Fibroblast of skin of left biceps (primary cell): ENCODE measurements at places on chromosomes 12 and 14.
A peak's percentile ranks its signal among the peaks of the same experiment; 100 is the strongest.

GRCh38 chr12:121709478-121709961, 3.0 kb upstream of the TMEM120B start:
- DNase-seq = peak; percentile 25

DNA sequence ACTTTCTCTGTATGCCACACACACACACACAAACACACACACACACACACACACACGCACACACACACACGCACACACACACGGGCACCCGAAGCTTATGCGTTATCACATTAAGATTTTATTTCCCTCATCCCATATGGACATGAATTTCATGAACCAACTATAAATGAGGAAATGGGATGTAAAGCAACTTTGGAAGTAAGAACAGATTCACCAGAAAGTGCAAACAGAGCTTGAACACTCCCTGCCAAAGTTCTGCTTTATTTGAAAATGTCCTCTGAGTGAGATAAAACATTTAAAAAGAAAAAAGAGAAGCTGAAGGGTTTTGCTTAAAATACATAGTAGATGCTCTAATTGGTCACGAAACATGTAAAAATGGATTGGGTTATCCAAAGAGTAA, 90.4 kb upstream of the OTX2 start:
- DNase-seq = no peak

DNA sequence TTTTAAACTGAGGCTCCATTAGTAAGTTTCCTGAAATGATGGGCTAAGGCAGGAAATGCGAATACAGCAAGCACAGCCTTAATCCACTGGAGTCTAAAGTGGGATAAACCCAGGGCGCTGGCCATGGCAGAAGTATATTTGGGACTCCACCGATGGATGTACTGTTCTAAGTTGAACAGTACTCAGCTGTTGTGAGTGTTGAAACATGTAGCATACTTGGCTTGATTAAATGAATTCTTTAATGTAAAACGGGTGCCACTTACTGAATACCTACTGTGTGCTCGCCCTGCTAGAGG, 996 bp downstream of the SSPN start:
- DNase-seq = no peak

GRCh38 chr12:76032043-76032981, 736 bp upstream of the PHLDA1 start:
- no peak for DNase-seq

- no peak for DNase-seq
Observed at GRCh38 chr12:12266389-12266872, 413 bp downstream of the LRP6 start.
